ENCODE measurements at places on chromosomes 5 and 9. TPM values are rescaled to one million over a fixed set of nuclear protein-coding genes. Genes with fewer than 3 reads are reported as not detected.

Gene SLC46A2
- 0.09 TPM for total RNA-seq

Gene PDE6A
- total RNA-seq = 0.04 TPM

Gene PAM
- 33.0 TPM for total RNA-seq

Gene DDX31
- total RNA-seq = 18.3 TPM

Gene RASGEF1C
- not detected for total RNA-seq

Gene IL3
- not detected for total RNA-seq

Gene ANKRD34B
- not detected for total RNA-seq

Gene SMIM33
- not detected for total RNA-seq

Gene PRRT1B
- total RNA-seq = not detected

Gene IGFBPL1
- total RNA-seq = not detected

Gene TERT
- total RNA-seq = 9.5 TPM

DNA sequence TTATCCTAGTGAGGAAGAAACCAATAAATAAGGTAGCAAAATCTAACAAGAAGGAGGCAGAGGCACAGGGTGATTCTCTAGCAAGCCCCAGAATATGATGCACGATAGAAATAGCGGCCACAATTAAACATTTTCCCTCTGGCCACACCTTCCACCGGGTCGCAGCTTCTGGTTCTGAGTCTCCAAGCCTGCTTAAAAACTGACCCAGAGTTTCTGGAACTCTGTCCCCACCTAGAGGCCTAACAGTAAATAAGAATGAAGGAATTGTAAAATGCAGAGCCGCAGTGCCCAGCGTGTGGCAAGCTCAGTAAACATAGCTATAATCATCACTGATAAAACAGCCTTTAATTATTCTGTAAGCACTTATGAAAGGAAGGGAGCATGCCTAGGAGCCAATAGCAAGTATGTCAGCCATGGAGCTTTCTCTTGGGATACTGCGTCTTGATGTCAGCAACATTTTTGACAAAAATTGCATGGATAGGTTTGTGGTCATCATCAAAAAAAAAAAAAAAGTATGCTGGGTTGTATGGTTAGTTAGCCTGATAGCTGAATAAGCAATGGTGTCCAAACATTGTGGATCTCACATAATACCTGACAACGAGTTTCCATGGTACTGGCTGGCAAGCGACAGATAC is 465.5 kb downstream of the DNAH5 start:
- DNase-seq = no peak

DNA sequence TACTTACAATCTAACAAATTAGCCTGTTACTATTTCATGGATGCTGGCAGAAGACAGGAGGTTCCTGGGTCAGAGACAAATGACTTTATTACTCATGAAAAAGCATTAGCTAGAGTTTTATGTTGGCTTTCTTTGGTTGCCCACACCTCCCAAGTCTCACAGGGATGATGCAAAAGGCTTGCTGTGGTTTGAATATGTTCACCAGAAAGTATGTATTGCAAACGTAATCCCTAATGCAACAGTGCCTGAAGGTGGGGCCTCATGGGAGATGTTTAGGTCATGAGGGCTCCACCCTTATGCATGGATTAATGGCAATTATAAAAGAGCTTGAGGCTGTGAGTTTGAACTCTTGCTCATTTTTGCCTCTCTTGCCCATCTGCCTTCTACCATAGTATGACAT is 28.5 kb downstream of the DPYSL3 start:
- DNase-seq = no peak

GRCh38 chr5:65612298-65612907 is 11.7 kb downstream of the TRIM23 start:
- DNase-seq = no peak

DNA sequence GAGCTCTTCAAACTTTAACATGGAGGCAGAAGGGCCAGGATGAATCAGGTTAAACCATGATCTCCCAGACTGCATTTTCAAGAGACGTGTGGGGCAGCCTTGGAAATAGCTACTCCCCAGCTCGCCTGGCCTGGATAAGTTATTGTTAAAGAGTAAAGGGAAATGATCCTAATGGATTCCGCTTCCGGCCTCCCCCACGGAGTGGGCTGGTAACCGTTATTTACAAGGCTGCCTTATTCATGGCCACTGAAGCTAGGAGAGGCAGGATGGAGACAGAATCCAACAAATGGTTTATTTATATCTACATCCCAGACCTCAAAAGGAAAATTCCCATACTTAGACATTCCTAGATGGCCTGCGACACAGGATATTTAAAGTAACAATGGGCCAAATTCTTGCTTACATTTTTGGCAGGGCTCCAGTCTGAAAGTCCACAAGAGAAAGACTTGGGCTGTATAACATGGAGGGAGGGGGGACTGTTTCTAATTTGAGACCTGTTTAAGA is 27.9 kb downstream of the SPRY4 start:
- no peak for DNase-seq

GRCh38 chr9:113585555-113585954 is 122.0 kb downstream of the RGS3 start:
- DNase-seq = no peak

DNA sequence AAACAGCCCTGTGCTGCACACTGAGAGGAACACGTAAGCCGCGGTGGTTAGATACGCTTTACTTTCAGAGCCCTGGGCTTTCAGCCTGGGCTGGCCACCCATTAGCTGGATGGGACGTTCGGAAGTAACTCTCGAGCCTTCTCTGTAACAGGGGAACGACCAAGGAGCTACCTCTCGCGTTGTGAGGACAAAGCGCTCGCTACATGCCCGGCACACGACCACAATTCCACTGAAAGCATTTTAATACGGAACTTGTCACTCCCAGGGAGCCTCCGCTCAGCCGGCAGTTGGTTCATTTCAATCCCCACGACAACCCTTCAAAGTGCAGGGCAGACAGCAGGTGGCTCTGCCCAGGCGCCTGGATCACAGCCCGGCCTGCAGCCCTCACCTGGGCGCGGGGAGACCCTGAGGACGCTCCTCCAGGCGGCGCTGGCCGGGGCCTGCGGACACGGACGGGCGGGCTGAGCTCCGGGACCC is 368 bp downstream of the SURF1 start:
- no peak for DNase-seq

- DNase-seq = no peak
Measured at GRCh38 chr9:79185866-79186265, 385.9 kb upstream of the TLE4 start.

DNA sequence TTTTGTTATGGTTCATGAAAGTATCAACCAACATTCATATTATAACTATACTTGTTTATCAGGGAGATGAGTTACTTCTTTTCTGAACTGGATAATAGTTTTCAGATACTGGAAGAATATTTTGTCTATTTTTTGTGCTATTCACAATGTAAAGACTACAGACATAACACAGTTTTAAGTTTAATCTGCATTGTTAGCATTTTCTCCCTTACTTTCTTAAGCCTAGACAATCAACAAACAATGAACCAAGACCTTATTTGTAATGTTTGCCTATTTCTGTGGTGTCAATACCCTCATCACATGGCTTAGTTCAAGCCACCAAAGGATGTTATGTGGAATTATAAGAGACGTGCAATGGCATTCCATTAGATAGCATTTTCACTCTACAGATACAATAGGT is 119.5 kb downstream of the CAVIN4 start:
- DNase-seq = no peak

DNA sequence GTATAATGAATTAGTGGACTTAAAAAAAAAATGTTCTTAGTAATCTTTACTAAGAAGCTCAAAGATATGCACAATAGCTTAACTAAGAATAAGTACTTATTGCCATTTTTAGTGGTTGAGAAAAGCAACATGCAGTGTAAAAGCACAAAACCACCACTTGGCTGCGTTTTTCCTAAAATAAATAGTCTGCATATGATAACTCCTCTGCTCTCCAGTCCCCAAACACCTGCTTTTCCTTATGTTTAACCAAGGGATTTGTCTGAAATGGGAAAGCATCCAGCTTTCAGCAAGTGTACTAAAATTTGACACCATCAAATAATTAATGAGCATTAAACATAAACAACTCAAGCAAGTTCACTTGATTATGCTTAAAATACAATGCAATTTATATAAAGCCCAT is 41.4 kb downstream of the PSIP1 start:
- no peak for DNase-seq

- DNase-seq = no peak
Measured at GRCh38 chr5:140591747-140592372, 27.2 kb downstream of the SLC35A4 start.

DNA sequence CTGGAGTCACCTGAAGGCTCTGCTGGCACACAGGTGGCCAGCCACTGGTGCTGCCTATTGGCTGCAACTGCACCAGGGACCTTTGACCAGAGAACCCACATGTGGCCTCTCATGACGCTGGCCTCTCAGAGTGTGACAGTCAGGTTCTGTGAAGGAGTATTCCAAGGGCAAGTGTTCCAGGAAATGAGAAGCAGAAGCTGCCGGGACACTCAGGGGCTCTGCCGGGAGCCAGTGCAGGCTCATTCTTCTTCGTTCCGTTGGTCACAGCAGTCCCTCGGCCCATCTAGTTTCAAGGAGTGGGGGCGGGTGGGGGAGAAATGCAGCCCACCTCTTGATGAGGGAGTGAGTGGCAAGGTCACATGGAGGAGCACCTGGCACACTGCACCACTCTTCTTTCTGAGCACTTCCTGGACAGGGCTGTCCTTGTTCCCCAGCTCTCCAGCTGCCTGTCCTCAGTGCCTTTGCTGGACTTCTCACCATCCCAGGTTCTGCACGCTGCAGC is 237.5 kb downstream of the GADD45G start:
- DNase-seq = no peak

DNA sequence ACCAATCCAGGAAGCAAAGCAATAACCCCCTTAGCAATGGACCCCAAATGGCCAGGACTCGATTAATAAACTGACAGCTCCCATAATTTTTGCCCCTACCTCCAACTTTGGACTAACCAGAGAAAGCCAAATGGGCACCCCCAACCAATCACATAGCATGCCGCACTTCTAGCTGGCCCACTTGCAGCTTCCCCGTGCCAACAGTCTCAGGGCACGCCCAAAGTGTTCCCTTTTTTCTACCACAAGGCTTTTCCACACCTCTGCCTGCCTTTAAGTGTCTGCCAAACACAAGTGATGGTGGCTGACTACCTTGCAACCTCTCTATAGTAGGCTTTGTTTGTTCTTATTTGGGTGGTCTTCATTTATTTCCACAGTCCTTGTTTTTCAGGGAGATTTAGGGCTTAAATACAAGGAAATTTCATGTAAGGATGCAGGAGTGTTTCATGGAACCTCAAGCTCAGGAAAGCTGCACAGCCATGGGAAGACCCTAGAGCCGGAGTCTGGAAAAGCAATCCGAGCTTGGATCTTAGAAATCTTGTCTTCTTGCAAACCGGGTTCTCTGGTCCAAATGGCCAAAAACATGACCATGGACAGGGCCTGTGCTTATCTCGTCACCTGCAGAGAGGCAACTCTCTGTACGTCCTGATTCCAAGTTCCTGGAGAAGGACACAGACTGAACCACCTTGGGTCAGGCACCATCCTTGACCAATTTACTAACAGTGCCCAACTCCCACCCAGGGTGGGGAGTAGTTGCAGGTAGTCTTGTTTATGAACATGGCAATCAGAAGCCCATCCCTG is 89.2 kb downstream of the THBS4 start:
- no peak for DNase-seq

- no peak for DNase-seq
Measured at GRCh38 chr5:148145916-148146315, 22.4 kb upstream of the SPINK14 start.

DNA sequence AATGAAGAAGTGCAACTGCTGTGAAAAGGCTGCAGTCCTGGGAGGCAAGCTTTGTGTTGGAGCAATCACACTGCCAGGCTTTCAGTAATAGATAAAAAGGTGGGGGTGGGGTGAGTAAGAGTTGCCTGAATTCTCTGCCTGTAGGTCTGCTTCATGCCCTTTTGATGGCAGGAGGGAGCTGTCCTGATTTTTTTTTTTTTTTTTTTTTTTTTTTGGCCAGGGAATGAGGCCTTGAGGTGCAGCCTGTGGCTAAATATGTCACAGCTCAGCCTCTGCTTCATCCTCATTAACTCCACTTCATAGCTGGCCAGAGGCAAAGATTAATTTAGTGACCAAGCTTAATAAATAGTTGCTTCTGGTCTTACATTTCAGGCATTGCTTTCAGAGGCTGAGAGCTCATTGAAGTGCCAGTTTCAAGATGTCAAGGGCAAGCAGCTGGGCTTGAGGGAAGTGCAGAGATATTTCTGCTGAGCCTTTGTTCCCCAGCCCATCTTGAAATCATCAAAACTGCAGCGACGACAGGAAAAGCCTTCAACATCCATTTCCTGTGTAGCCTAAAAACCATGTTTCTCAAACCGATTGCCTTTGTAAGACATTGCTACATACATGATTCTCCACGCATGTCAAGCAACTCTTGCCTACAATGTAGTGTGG is 134.7 kb downstream of the MACIR start:
- no peak for DNase-seq

DNA sequence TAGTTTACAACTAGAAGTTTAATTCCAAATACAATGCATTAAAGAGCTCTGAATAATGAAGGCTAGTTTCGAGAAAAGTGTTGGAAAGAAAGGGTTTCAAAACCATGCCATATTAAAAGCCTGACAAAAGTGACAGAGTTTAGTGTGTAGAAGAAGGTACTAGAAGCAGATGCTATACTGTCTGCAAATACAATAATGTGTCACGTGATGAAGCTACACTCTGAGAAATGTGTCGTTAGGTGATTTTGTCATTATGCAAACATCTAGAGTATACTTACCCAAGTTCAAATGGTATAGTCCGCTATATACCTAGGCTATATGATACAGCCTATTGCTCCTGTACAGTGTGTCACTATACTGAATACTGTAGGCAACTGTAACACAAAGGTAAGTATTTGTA is 494.1 kb downstream of the TLE1 start:
- DNase-seq = no peak

Measured in esophagus squamous epithelium (tissue), 5 donors.